Ovary (tissue), 10 donors: ENCODE measurements at places on chromosomes 2 and 18. TPM values are rescaled to one million over a fixed set of nuclear protein-coding genes. Genes with fewer than 3 reads are reported as not detected.

SOX11 gene
- total RNA-seq: not detected

GRCh38 chr18:3209859-3210569, 9.8 kb downstream of the MYOM1 start:
- H3K27ac ChIP-seq: no peak overlapping the region
- no peaks in the 10 kb centered on the region for H3K27me3 ChIP-seq
- H3K4me1 ChIP-seq: no peaks in the 10 kb centered on the region

ANKRD23 gene
- total RNA-seq: 5.3 TPM

NTSR2 gene
- total RNA-seq: not detected

- H3K27ac ChIP-seq: no peak overlapping the region
- H3K4me1 ChIP-seq: peaks cover 8% of the 10 kb centered on the region
These were observed 85.9 kb upstream of the ACSL3 start for GRCh38 chr2:222774941-222775340.

APOB gene
- total RNA-seq: 2.5 TPM

TGIF1 gene
- 93.4 TPM for total RNA-seq

GRCh38 chr2:172434821-172435605, 7.6 kb downstream of the ITGA6 start:
- no peak overlapping the region for H3K27ac ChIP-seq
- H3K27me3 ChIP-seq: no peaks in the 10 kb centered on the region
- no peaks in the 10 kb centered on the region for H3K36me3 ChIP-seq
- no peaks in the 10 kb centered on the region for H3K4me1 ChIP-seq
- no peak for DNase-seq

DNA sequence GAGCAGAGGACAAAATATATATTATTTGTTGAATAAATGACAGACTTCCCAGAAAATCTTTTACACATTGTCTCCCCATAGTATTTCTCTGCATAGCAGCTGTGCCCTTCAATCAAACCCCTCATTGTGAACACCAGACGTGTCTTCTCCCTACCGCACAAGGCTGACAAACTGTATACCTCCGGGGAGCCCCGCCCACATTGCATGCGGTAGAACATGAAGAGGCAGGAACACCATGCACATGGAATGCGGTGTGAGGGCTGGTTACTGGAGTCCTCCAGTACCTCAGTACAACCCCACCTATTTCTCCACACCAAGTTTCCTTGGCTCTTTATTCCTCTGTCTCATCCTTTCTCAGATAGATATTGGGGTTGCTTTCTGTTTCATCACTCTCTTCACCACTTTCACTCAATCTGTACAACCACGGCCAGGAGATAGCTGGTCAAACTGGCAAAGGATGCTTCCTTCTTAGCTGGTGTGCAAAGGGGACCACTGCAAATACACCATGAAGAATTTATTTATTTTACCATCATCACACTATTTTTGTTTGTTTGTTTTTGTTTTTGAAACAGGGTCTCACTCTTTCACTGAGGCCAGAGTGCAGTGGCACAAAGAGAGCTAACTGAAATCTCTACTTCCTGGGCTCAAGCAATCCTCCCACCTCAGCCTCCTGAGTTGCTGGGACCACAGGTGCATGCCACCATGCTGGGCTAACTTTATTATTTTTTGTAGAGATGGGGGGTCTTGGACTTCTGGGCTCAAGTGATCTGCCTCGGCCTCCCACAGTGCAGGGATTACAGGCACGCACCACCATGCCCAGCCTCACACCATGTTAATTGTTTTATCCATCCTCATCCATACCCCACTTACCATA, 2.3 kb upstream of the NBAS start:
- H3K4me3 ChIP-seq: no peak overlapping the region
- no peak for DNase-seq
- H3K27ac ChIP-seq: no peak overlapping the region
- no peaks in the 10 kb centered on the region for H3K27me3 ChIP-seq
- H3K4me1 ChIP-seq: peaks cover 2% of the 10 kb centered on the region

- no peaks in the 10 kb centered on the region for H3K36me3 ChIP-seq
- no peaks in the 10 kb centered on the region for H3K27me3 ChIP-seq
- H3K27ac ChIP-seq: no peak overlapping the region
- H3K4me3 ChIP-seq: no peak overlapping the region
- DNase-seq: no peak
These were observed 94.3 kb downstream of the ZFP36L2 start for GRCh38 chr2:43131890-43132682.

DNA sequence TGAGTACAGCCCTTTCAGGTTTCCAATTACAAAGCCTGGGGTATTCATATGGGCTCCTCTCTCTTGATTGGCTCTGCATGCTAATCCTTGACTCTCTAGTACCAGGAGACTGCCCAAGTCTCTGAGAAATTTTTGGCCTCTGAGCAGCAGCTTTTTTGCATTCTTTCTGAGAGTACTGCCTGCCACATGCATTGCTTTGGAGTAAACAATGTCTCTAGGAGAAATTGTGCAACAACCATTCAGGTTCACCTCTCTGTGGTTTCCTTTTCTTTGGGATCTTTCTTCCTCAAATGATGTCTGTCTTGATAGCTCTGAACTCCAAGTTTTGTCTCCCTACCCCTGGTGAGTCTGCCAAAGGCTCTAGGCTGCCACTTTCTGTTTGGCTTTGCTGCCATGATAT, 115.8 kb upstream of the SETBP1 start:
- no peaks in the 10 kb centered on the region for H3K4me1 ChIP-seq
- no peaks in the 10 kb centered on the region for H3K36me3 ChIP-seq
- no peak overlapping the region for H3K4me3 ChIP-seq
- no peaks in the 10 kb centered on the region for H3K27me3 ChIP-seq
- no peak overlapping the region for H3K27ac ChIP-seq

GRCh38 chr18:46754188-46754587, 2.7 kb downstream of the ST8SIA5 start:
- no peak overlapping the region for H3K4me3 ChIP-seq
- H3K27me3 ChIP-seq: no peaks in the 10 kb centered on the region
- H3K36me3 ChIP-seq: no peaks in the 10 kb centered on the region
- H3K4me1 ChIP-seq: peaks cover 2% of the 10 kb centered on the region

SCN3A gene
- total RNA-seq: 0.80 TPM

GRCh38 chr2:102915128-102915527, 153.3 kb downstream of the TMEM182 start:
- H3K4me3 ChIP-seq: no peak overlapping the region
- DNase-seq: no peak
- H3K27me3 ChIP-seq: no peaks in the 10 kb centered on the region
- H3K36me3 ChIP-seq: no peaks in the 10 kb centered on the region

INHA gene
- total RNA-seq: 79.4 TPM

DNA sequence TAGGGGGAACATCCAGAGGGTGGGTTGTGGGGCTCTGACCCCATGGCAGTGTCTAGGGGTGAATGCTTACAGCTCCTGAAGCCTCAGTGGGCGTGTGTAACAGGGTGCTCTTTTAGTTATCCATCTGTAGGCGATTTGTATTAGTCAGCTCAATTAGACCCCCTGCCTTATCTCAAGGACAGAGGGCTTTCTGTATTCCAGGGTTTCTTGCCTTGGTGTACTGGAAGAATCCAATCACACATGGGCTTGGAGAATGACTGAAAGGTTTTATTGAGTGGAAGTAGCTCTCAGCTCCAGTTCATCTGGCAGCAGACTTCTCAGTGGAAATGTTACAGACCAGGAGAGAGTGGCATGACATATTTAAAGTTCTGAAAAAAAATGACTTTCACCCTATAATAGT, 334.0 kb upstream of the GCFC2 start:
- DNase-seq: no peak
- H3K4me3 ChIP-seq: no peak overlapping the region
- H3K36me3 ChIP-seq: no peaks in the 10 kb centered on the region
- H3K4me1 ChIP-seq: no peaks in the 10 kb centered on the region

GRCh38 chr2:139033300-139033699, 253.1 kb upstream of the NXPH2 start:
- no peak overlapping the region for H3K4me3 ChIP-seq
- no peaks in the 10 kb centered on the region for H3K4me1 ChIP-seq
- no peaks in the 10 kb centered on the region for H3K27me3 ChIP-seq

- H3K4me1 ChIP-seq: no peaks in the 10 kb centered on the region
- H3K27me3 ChIP-seq: no peaks in the 10 kb centered on the region
- H3K36me3 ChIP-seq: no peaks in the 10 kb centered on the region
- no peak overlapping the region for H3K4me3 ChIP-seq
- no peak for DNase-seq
These were observed 211.4 kb upstream of the GYPC start for GRCh38 chr2:126444512-126444911.

DNA sequence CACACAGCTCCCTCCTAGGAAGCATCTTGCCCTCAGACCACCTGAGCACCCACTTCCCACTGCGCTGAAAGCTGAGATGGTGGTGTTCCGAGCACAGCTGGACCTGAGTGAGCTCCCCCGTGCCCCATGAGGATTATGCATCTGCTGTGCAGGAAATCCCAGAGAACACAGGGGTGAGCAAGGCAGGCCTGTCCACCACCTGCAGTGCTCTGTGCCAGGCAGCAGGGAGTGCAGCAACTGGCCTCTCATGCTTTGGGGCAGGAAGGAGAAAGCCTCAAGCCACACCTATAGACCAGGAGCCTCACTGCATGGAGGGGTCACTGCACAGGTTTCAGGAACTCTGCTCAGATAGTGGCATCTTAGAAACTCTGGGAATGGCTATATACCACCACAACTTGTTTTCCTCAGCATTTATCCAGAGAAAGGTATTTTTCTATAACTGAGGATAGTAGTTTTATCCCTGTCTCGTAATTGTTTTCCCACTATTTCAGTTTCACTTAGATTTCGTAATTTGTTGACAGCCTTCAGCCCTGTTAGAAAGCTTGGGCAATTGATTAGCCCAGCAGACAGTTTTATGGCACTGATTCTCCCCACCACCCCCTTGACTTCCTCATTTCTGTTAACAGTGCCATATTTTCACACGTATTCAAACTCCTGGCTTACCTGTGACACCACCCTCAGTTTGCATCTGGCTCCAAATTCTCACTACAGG, 144.3 kb upstream of the DAPL1 start:
- H3K4me1 ChIP-seq: no peaks in the 10 kb centered on the region
- no peak for DNase-seq
- no peak overlapping the region for H3K4me3 ChIP-seq
- H3K27me3 ChIP-seq: no peaks in the 10 kb centered on the region
- H3K36me3 ChIP-seq: no peaks in the 10 kb centered on the region

CIB4 gene
- not detected for total RNA-seq

DNA sequence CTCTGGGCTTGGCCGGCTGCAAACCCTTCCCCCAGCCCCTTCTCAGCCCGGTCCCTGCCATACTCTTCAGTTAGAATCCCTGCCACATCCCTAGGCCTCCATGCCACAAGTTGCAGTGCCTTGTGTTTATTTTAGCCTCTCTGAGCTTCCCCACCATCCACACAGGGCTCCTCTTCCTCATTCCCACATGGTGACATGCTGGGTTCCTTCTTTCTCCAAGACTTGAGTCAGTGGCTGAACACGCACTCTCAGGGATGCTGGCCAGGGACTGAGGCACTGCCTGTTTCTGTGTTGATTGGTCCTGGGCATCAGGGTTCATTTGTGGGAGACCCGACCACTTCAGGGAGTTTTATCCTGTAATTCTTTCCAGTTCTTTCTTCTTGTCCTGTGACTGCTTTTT, 56.3 kb downstream of the KCNS3 start:
- no peak for DNase-seq
- H3K4me3 ChIP-seq: no peak overlapping the region
- no peaks in the 10 kb centered on the region for H3K4me1 ChIP-seq
- H3K36me3 ChIP-seq: no peaks in the 10 kb centered on the region
- H3K27ac ChIP-seq: no peak overlapping the region

GRCh38 chr2:174678395-174678794, 80.8 kb upstream of the WIPF1 start:
- H3K27ac ChIP-seq: no peak overlapping the region
- peaks cover 1% of the 10 kb centered on the region for H3K4me1 ChIP-seq
- H3K27me3 ChIP-seq: no peaks in the 10 kb centered on the region
- H3K4me3 ChIP-seq: no peak overlapping the region

- H3K27me3 ChIP-seq: no peaks in the 10 kb centered on the region
- no peak overlapping the region for H3K27ac ChIP-seq
- no peaks in the 10 kb centered on the region for H3K4me1 ChIP-seq
- no peak for DNase-seq
- H3K36me3 ChIP-seq: no peaks in the 10 kb centered on the region
These were observed 899.7 kb upstream of the VRK2 start for GRCh38 chr2:57146951-57147350.

CDH20 gene
- total RNA-seq: not detected
